ENCODE measurements at places on chromosomes 5 and 9.

DNA sequence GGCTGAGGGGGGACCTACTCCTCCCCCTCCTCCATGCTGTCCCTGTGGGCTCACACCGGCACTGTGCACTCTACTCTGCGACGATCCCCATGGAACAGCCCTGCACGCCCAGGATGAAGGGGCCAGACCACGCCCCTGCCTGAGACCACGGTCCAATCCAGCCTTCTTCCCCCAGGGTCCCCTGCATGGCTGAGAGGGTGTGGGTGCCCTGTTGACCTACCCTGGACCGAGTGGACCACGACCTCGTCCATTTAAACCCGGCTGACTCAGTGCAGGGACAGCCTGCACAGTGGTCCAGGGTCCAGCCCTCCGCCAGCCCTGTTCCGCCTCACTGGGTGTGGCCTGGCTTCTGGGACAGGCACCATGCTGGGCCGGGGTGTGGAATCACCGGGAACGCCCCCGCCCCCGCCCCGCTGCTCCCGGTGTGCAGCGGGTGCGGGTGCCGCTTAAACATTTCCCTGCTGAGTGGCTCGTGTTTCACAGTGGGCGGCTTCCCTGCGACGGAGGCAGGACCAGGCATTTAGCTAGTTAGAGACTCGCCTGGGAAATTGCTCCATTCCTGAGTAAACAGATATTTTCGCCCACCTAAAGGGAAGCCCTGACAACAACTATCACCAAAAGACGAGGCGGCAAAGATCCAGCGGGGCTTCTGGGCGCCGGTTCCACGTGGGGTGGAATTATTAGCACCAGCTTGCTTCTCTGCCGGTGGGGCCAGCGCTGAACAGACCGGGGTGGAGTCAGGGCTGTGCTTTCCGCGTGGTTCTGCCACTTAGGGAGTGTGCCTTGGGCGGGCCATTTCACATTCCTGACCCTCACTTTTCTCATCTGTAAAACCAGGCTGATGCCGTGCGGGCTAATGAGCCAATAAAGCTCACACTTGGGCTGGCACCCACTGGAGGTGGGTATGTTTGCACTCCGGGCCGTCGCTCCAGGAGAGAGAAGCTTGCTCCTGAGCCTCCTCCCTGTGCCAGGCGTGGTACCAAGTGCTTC lies 22.6 kb downstream of the DBH start:
- no peak overlapping the region for H3K4me3 ChIP-seq
- no peak for DNase-seq
- H3K4me1 ChIP-seq = no peaks in the 10 kb centered on the region

- H3K27me3 ChIP-seq = no peaks in the 10 kb centered on the region
- no peaks in the 10 kb centered on the region for H3K4me1 ChIP-seq
- no peaks in the 10 kb centered on the region for H3K36me3 ChIP-seq
- no peak overlapping the region for H3K27ac ChIP-seq
- H3K4me3 ChIP-seq = no peak overlapping the region
Measured at GRCh38 chr5:26227245-26227644, 811.1 kb downstream of the CDH9 start.

- DNase-seq = no peak
- H3K36me3 ChIP-seq = no peaks in the 10 kb centered on the region
- peaks cover 18% of the 10 kb centered on the region for H3K27me3 ChIP-seq
- no peak overlapping the region for H3K4me3 ChIP-seq
Measured at GRCh38 chr5:113242481-113243348, 192.1 kb downstream of the TSSK1B start.

DNA sequence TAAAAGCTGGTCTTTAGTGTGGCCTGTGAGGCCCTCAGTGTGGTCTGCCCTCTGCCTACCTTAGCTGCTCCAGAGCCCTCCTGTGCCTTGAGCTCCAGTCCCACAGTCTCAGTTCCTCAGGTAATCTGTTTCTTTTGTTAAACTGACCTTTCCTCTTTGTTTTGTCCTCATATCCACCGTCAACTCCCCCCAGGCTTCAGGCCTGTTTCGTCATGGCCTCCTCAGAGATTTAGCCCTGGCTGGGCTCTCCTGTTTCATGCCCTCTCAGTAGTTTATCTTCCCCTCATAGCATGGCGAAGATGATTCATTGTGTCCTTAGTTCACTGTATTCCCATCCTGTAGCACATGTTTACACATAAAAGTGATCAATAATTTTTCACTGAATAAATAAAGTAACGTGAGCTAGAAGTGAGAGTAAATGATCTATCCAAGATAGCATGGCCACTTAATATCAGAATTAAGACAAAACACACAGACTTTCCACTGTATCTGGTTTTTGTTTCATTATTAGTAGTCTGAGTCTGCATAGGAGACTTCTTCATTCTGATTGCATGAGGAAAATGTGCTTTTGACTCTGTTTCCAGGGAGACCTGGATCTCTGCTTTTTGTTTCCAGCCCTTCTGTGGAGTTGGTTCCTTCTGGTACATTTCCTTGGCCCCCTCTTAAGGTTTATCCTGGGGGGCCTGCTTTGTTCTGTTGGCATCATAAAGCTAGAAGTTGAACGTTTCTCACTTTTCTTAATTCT lies 70.5 kb downstream of the SNX24 start:
- H3K4me1 ChIP-seq = peaks cover 8% of the 10 kb centered on the region
- no peaks in the 10 kb centered on the region for H3K27me3 ChIP-seq
- H3K4me3 ChIP-seq = no peak overlapping the region

DNA sequence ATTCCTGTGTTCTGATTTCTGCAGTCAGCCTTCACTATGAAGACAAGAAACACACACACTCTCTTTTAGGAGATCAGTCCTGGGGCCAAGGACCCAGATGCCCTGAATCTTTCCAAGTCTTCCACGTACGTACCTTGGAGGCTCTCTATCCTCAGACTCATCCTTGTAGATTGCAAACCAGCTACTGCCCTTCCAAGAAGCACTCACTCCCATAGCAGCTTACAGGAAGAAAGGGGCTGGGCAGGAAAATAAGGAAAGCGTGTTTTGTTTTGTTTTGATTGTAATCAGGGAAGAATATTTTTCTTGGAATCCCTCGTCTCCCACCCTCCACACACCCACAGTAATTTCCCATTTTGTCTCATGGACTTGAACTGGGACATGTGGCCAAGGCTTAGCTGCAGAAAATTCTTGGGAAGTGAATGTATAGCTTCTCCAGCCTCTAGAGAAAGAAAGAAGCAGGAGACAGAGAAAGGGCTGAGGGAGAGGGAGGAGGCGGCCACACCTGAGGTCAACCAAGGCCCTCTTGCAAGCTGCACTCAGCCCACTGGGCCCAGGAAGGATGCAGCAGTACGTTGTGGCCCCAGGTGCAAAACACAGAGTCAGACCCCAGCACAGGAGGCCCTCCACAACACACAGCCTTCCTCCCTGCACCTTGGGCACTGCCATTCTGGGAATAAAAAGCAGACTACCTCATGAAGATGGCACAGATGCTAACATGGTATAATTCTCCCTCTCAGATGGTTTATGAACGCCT lies 29.9 kb downstream of the IRX2 start:
- no peaks in the 10 kb centered on the region for H3K27me3 ChIP-seq
- DNase-seq = no peak
- no peak overlapping the region for H3K4me3 ChIP-seq
- H3K4me1 ChIP-seq = no peaks in the 10 kb centered on the region
- H3K27ac ChIP-seq = no peak overlapping the region

GRCh38 chr9:105291938-105292337 lies 47.5 kb downstream of the SLC44A1 start:
- H3K27me3 ChIP-seq = peaks cover 3% of the 10 kb centered on the region
- peaks cover 13% of the 10 kb centered on the region for H3K4me1 ChIP-seq
- no peaks in the 10 kb centered on the region for H3K36me3 ChIP-seq
- no peak overlapping the region for H3K27ac ChIP-seq

- H3K4me1 ChIP-seq = no peaks in the 10 kb centered on the region
- no peak overlapping the region for H3K27ac ChIP-seq
Measured at GRCh38 chr9:581673-582497, 259.6 kb upstream of the DMRT1 start.

DNA sequence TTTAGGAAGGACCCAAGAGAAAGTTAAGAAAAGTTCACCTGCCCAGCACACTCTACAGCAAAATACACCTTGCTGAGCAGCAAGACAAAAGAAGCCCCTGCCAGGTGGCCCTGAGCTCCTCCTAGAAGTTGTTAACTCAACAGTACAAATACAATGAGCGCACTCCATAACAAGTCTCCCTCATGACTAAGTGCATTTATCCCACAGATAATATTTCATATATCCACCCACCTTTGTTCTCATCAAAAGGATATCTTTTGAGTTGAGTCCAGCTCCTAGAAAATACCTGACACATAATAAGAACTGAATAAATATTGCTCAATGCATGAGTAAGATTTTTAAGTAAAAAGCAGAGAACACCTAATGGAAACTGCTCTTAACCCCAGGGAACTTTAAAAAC lies 73.3 kb downstream of the ABCA1 start:
- peaks cover 6% of the 10 kb centered on the region for H3K4me1 ChIP-seq
- H3K4me3 ChIP-seq = no peak overlapping the region
- H3K27ac ChIP-seq = no peak overlapping the region
- no peaks in the 10 kb centered on the region for H3K27me3 ChIP-seq

DNA sequence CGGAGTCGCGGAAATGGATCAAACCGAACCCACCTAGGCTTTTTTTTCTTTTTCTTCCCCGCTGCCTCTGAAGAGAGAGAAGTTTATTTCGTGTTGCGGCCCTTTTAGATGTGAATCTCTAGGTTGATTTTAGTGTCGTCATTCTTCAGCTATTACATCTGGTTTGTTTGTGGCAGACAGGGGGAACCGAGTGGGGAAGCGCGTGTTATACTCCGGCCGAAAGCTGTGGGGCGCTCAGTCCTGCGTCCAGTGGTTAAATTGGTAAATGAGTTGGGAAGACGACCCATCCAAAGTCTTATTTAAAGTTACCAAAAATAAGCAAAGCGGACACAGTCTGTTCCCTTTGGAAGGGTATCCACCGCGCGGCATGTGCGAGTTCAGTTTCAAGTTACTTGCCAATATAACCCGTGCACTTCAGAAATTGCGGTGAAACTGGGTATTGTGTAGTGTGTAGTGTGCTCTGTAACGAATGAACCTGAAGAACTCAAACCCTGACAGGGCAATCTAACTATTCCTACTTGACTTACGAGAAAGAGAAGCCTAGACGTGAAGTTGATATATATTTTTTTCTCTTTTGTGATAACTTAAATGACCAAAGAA lies 1.3 kb downstream of the MAN2A1 start:
- peak; percentile 34 for DNase-seq
- H3K4me1 ChIP-seq = peaks cover 66% of the 10 kb centered on the region
- peak overlapping the region; percentile 94 for H3K27ac ChIP-seq
- H3K4me3 ChIP-seq = peak overlapping the region; percentile 98

GRCh38 chr5:12358371-12359090 lies 454.3 kb upstream of the CTNND2 start:
- no peak overlapping the region for H3K27ac ChIP-seq
- H3K27me3 ChIP-seq = no peaks in the 10 kb centered on the region

GRCh38 chr5:180053061-180053602 lies 18.4 kb downstream of the RNF130 start:
- no peaks in the 10 kb centered on the region for H3K36me3 ChIP-seq
- H3K4me1 ChIP-seq = no peaks in the 10 kb centered on the region
- no peaks in the 10 kb centered on the region for H3K27me3 ChIP-seq
- DNase-seq = no peak

- peak overlapping the region; percentile 94 for H3K4me3 ChIP-seq
- H3K27me3 ChIP-seq = no peaks in the 10 kb centered on the region
- no peak for DNase-seq
- H3K36me3 ChIP-seq = peaks cover 20% of the 10 kb centered on the region
Measured at GRCh38 chr5:32584646-32585045, 711 bp upstream of the SUB1 start.

DNA sequence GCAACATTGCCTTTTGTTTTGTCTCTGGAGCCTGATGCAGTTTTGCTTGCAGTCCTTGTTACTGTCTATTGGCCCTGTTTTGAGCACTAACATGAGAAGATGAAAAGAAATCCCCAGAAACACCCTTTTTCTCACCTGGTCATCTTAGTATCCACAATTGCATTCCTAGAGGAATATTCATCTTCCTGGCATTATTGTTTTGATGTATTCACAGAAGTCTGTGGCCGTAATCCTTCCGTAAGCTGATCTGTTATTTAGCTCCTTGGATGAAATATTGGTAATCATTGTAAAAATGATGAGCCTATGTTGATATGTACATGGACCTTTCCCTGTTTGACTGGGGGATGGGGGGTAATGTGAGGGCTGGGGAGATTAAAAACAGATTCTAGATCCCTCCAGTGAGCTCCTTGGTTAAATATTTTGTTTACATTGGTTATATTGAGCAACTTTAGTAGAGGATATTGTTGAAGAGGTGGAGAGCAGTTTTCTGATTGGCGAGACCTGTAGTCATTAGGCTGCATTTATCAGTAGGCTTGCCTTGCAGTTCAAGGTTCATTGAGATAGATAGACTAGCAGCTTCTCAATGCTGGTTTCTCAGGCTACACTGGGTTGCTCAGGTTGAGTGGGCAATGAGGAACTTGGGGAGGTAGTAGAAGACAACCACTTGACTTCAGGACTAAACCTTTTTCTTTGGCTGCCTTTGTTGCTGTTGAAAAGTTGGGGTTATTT lies 117.5 kb downstream of the MACIR start:
- H3K4me3 ChIP-seq = no peak overlapping the region
- no peak for DNase-seq
- no peaks in the 10 kb centered on the region for H3K4me1 ChIP-seq
- H3K27me3 ChIP-seq = peaks cover 6% of the 10 kb centered on the region

DNA sequence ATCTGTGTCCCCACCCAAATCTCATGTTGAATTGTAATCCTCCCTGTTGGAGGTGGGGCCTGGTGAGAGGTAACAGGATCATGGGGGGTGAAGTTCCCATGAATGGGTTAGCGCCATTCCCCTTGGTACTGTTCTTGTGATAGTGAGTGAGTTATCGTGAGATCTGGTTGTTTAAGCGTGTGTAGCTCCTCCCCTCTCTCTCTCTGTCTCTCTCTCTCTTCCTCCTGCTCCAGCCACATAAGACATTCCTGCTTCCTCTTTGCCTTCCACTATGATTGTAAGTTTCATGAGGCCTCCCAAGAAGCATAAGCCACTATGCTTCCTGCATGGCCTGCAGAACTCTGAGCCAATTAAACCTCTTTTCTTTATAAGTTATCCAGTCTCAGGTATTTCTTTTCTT lies 28.8 kb downstream of the C5orf15 start:
- no peak overlapping the region for H3K4me3 ChIP-seq
- peaks cover 1% of the 10 kb centered on the region for H3K27me3 ChIP-seq
- no peaks in the 10 kb centered on the region for H3K36me3 ChIP-seq
- H3K27ac ChIP-seq = no peak overlapping the region

- no peak for DNase-seq
- H3K27ac ChIP-seq = no peak overlapping the region
- H3K36me3 ChIP-seq = peaks cover 38% of the 10 kb centered on the region
- H3K4me3 ChIP-seq = no peak overlapping the region
- no peaks in the 10 kb centered on the region for H3K27me3 ChIP-seq
Measured at GRCh38 chr5:179595916-179596315, 27.6 kb downstream of the HNRNPH1 start.

DNA sequence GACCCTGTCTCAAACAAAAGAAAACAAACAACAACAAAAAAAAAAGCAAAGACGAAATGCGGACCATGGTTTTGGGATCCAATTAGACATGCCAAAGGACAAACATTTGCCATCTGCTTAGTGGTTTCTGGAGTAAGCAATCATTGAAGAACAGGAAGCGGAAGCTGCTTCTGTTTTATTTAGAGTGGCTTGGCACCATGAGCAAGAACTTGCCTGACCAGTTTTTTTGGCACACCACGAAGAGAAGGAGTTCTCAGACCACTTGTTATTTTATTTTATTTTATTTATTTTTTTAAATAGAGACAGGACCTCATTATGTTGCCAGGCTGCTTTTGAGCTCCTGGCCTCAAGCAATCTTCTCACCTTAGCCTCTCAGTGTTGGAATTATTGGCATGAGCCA lies 17.0 kb downstream of the BTF3 start:
- H3K4me3 ChIP-seq = no peak overlapping the region
- no peak for DNase-seq
- H3K27ac ChIP-seq = no peak overlapping the region
- H3K4me1 ChIP-seq = peaks cover 10% of the 10 kb centered on the region
- no peaks in the 10 kb centered on the region for H3K36me3 ChIP-seq
